Activated CD8-positive, alpha-beta T cell treated with anti-CD3 and anti-CD28 coated beads, Interleukin-2, amount 10 ng/mL, durations not matched to agents 7 days and 5 days (primary cell): ENCODE measurements at places on chromosomes 2 and 18. TPM values are rescaled to one million over a fixed set of nuclear protein-coding genes. Genes with fewer than 3 reads are reported as not detected.

MFSD2B gene
- total RNA-seq = 0.34 TPM

C2orf66 gene
- total RNA-seq = 0.32 TPM

DNA sequence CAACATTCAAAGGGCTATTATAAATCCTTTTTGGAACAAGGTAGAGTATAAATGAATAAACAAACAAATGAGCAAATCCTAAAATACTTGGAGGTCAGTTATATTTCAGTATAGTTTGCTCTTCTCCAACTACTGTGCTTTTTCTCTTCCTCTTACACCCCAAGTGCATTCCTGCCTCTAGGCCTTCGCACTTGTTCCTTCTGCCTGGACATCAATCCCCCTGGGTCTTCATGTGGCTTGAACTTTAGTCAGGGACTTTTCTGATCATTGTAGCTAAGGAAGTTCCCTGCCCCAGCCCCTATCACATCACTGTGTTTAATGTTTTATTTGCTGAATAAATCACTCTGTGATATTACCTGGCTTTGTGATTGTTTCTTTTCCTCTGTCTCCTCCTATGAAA, 418.2 kb upstream of the HNRNPA3 start:
- no peak for DNase-seq

- peak; percentile 75 for DNase-seq
Observed at GRCh38 chr2:84906108-84906899, 848 bp downstream of the TMSB10 start.
